HCT116 (cell line): ENCODE measurements at places on chromosomes 3 and 15. TPM values are rescaled to one million over a fixed set of nuclear protein-coding genes. Genes with fewer than 3 reads are reported as not detected.

GRCh38 chr15:30923429-30923828 lies 19.7 kb downstream of the FAN1 start:
- DNase-seq, result no peak

- DNase-seq, result no peak
Measured at GRCh38 chr3:11691767-11692531, 48.2 kb upstream of the VGLL4 start.

DNA sequence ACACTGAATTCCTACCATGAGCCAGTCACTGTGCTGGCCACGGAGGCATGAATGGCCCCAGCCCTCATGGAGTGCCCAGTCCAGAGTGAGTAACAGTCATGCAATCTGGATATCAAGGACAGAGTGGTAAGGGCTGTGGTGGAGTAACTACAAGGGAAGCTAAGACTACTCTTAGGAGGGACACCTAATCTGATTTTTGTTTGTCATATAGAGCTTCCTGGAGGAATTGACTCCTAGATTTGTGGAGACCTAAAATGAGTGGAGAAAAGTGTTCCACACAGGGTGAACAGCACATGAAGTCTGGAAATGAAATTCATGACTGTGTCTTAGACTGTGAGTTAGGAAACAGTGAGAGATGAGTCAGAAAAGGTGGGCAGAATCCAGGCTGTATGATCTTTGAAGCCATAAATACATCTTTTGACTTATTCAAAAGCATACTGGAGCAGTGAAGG lies 219.9 kb downstream of the NFKBIZ start:
- no peak for DNase-seq

- no peak for DNase-seq
Measured at GRCh38 chr3:99186016-99186415, 284.5 kb upstream of the DCBLD2 start.

The CACNA2D2 gene
- 10.2 TPM for total RNA-seq

The AHSG gene
- 1.6 TPM for total RNA-seq
